ENCODE measurements at places on chromosomes 7 and 10.

DNA sequence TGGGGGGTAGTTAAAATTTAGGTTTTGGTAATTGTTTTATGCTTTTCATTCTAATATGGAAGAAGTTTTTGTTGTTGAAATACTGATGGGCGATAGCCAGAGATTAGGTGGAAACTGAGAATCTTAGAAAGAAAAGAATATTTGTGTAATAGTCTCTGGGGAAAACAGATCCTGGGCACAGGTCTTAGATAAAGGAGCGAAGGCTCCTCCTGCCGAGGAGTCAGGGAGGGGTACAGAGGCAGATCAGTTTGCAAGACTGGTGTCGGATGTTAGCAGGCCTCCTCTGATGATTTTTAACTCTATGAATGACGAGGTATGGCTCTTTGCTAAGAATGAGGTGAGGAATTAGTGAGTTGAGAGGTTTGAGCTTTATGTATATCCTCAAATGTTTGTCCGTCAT is 339.7 kb downstream of the HGF start:
- DNase-seq: no peak

DNA sequence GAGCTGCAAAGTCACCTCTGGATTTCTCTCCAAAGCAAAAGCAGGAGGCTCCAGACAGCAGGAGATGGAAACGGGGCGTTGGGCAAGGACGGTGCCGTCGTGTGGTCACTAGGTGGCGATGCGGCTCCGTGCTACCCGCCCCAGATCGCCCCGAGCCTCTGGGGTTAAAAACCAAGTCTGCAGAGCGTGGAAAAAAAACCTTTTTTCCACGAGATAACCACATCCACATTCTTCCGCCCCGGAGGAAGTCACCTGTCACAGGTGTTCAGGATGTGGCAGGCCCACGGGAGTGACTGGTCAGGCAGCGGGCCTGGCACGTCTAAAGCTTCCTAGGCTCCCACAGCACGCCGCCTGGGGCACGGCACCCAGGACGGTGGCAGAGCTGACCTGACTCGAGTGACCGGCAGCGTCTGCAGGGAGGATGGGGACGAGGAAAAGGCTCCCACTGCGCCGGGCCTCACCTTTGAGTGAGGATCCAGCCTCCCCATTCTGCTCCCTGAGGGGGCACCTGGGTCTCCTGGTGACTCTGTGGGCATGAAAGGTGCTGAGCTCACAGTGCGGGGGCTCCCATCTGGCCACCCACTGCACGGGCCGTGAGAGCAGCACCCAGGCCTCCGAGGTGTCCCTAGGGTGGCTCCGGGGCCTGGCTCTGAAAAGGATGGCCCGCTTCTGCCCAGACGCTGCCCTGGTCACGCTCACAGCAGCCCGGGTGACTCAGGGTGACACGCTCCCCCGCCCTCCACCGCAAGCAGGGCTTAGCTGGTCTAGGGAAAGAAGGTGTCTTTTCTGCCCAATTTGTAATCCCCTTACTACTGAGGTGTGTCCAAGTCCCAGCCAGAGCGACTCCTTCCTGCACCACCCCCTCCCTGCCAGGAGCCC is 71.3 kb upstream of the TNRC18 start:
- peak; percentile 72 for DNase-seq

DNA sequence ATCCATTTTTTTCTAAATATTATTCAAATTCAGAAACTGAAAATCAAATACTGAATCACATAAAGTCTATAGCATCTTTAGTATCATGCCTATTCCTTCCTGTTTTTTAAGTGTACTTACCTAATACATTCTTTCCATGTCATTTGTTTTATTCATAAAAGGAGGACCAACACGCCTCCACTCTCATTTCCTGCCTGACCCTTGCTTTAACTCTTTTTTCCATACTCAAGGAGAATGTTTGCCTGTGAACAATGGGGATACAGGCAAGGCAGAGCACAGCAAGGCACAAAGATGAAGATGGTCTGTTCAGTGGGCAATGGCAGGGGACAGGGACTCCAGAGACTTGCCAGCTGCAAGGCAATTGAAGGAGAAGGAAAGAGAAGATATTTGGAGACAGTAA is 121.2 kb upstream of the FEZF1 start:
- no peak for DNase-seq

GRCh38 chr7:11818281-11818680 is 13.7 kb downstream of the THSD7A start:
- no peak for DNase-seq

DNA sequence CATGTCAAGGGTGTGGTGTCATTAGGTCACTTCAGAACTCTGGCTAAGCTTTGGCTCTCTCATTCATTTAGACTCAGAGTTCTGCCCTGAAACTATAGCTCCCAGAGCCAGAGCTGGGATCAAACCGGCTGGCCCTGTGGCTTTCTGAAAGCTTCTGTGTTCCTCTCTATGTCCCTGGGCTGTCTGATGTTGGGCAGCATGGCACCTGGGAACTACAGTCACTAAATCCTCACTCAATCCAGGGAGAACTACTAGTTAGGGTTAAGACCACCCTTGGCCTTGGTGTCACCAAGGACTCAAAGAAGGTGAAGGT is 13.2 kb downstream of the ATG9B start:
- no peak for DNase-seq

GRCh38 chr10:30894221-30894620 is 137.4 kb downstream of the ZNF438 start:
- DNase-seq: no peak

DNA sequence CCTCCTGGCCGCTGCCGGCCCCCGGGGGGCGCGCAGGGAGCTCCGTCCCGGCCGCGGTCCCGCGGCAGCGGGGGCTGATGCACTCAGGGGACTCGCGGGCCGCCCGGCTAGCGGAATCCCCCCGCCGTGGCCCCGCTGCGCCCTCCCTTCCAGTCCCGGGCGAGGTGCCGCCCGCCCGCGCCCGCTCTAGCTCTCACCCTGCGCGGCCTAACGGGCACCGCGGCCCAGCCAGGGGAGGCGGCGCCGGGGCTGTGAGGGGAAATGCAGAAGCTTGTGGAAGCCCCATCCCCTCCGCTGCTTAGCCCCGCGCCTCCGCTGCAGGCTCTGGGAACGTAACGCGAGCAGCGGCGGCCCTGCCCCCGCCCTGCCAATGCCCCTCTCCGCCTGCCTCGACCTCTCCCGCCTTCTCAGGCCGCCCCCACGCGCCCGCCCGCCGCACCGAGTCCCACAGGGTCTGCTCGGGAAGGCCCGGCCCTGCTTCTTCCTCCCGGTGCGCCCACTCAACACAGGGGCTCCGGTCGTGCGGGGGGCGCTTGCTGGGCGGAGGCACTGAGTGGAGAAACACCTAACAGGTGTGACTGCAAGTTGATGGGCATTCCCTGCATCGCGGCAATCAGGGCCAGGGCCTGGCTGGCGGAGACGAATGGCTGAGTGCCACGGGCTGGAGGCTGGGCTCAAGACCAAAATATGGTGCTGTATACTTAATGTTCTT is 384 bp upstream of the TMEM229A start:
- DNase-seq: peak; percentile 81
